ENCODE measurements at places on chromosomes 2 and 18.

- DNase-seq: no peak
Measured at GRCh38 chr2:138707392-138708074, 72.7 kb downstream of the NXPH2 start.

GRCh38 chr2:239787538-239788050, 237.5 kb downstream of the NDUFA10 start:
- DNase-seq: no peak

GRCh38 chr2:10426726-10427617, 21.2 kb downstream of the ODC1 start:
- DNase-seq: no peak

GRCh38 chr2:236769981-236770671, 200.5 kb downstream of the ACKR3 start:
- DNase-seq: no peak

GRCh38 chr2:100121124-100121718, 21.2 kb downstream of the AFF3 start:
- no peak for DNase-seq

DNA sequence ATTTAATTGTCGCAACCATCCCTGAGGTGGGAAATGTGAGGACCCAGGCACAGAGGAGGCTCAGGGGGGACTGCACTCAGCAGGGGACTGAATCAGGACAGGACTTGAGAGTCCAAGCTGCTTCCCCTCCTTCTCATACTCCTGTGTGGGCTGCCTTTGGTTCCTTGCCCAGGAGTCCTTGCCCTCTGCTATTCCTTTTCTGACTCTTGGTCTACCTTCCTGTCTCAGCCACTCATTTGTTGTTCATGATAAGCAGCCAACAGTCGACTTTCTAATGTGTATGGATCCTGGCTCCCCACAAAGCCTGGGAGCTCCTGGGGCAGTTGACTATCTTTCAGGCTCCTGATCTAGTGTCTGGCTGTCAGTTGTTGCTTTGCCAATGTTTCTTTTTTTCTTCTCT, 28.3 kb downstream of the GATA6 start:
- DNase-seq: no peak

- no peak for DNase-seq
Measured at GRCh38 chr2:239106314-239106908, 258.5 kb downstream of the TWIST2 start.
